Skeletal muscle cell (primary cell): ENCODE measurements at places on chromosomes 12 and 14.
A peak's percentile ranks its signal among the peaks of the same experiment; 100 is the strongest.

DNA sequence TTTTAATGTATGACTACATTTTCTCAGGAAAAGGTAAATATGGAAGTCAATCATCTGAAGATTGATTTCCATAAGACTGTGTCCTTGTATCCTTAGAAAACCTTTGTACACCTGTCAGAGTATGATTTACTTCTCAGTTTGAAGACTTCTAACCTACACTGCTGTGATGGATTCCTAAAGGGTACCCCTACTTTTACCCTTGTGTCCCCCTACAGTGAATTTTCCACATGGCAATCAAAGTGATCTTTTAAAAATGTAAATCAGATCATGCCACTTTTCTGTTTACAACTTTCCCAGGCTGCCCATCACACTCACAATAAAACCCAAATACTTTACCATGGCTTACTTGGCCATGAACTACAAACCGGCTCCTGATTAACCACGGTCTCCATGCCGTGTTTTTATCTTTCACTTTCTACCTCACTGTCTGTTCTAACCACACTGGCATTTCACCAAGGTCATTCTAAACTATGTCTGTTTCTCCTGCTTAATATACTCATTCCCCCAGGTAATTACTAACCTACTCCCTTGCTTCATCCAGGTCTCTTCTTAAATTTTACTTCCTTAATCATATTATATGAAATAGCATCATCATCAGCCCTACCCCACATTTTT is 8.1 kb downstream of the DNAI7 start:
- DNase-seq = no peak

DNA sequence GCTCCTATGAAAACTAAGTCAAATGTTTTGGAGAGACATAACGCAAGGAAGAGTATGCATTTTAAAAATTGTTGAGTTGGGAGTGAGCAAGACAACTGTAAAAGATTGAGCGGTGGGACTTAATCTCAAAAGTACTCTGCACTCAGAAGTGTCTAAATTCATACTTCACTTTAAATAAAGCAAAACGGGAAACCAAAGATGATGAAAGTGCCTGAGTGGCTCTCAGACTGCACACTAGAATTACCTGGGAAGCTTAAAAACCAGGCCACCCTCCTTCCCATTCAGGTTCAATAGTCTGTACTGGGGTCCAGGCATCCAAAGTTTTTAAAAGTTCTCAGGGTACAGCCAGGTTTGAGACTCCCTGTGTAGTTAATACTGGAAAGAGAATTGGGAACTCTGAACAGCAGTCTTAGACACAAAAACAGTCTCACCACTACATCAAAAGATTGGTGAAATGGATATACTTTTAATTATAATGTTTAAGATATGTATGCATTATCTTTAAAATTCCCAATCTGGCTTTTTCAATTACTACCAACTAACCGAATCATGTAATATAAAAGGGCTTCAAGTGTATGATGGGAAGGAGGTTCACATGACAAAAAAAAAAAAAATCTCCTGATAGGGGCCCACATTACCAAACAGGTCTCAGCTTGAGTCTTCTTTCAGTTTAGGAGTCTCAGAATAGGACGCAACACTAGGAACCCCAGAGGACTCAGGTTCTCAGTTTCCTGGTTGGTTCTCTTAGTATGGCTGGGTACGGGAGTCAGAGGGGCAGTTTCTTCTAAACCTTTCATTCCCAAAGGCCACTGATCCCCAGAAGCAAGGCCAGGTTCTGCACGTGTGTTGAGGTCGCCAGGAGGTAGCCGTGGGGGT is 1.0 kb downstream of the HOMEZ start:
- DNase-seq = no peak

GRCh38 chr12:106150555-106150954 is 11.8 kb upstream of the NUAK1 start:
- DNase-seq = no peak

GRCh38 chr14:69683971-69684370 is 72.6 kb downstream of the SUSD6 start:
- no peak for DNase-seq

GRCh38 chr14:55075628-55076175 is 24.3 kb downstream of the MAPK1IP1L start:
- no peak for DNase-seq

- no peak for DNase-seq
Measured at GRCh38 chr12:93390031-93390430, 12.3 kb downstream of the NUDT4 start.

- no peak for DNase-seq
Measured at GRCh38 chr12:24244231-24244630, 294.8 kb upstream of the SOX5 start.

DNA sequence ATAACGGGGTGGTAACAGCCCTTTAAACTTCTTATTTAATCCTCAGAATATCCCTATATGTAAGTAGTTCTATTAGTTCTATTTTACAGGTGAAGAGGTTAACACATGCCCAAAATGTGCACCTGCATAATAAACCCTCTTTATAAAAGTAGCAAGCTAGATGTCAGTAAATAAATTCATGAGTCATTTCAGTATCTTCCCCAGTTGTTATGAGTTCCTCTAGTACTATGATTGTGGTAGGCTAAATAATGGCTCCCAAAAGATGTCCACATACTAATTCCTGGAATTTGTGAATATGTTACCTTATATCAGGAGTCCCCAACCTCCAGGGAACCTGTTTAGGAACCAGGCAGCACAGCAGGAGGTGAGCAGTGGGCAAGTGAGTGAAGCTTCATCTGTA is 106.5 kb downstream of the TMTC3 start:
- DNase-seq = no peak

GRCh38 chr14:36344211-36344610 is 23.8 kb upstream of the MBIP start:
- DNase-seq = no peak

GRCh38 chr14:24630872-24631477 is 3.0 kb downstream of the GZMB start:
- peak; percentile 10 for DNase-seq

GRCh38 chr12:106255952-106256351 is 8.1 kb upstream of the CKAP4 start:
- DNase-seq = no peak
